Naive B cell (primary cell): ENCODE measurements at places on chromosomes 4 and X. TPM values are rescaled to one million over a fixed set of nuclear protein-coding genes. Genes with fewer than 3 reads are reported as not detected.

GRCh38 chr4:17336524-17336961 is 175.3 kb downstream of the QDPR start:
- DNase-seq, result no peak

DNA sequence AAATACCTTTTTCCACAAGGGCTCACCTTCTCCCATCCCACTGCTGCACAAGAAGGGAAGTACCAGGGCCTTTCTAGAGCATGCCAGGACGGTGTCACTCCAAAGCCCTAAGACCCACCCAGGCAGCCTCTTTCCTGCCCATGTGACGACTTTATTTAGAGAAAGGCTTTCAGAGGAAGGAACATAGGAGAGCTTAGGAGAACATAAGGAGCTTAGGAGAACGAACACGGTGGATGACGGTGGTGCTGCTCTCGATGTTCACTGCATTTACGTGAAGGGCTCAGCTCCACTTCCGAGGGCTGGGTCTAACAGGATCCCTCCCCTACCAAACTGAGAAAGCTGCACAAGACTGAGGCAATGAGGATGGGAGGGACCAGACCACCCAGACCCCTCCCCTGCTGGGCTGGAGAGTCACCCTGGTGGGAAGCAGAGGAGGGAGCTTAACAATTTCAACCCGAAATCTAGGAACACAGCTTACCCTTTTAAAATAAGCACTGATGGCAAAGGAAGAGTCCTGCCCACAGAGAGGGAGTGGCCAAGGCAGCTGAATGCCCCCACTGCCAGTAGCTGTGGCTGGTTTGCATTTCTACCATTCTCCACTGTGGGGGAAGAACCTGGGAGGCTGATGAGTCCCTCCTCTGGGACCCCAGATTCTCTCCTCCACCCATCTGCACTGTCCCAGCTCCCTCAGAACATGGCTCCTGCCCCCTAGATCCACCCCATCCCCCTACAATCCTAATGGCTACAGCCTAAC is 29.8 kb downstream of the ZFYVE28 start:
- no peak for DNase-seq

- DNase-seq, result no peak
Measured at GRCh38 chr4:78780093-78780492, 3.9 kb downstream of the BMP2K start.

- DNase-seq, result no peak
Measured at GRCh38 chrX:19795307-19795706, 92.1 kb downstream of the SH3KBP1 start.

STBD1 gene
- polyA plus RNA-seq, result not detected

DNA sequence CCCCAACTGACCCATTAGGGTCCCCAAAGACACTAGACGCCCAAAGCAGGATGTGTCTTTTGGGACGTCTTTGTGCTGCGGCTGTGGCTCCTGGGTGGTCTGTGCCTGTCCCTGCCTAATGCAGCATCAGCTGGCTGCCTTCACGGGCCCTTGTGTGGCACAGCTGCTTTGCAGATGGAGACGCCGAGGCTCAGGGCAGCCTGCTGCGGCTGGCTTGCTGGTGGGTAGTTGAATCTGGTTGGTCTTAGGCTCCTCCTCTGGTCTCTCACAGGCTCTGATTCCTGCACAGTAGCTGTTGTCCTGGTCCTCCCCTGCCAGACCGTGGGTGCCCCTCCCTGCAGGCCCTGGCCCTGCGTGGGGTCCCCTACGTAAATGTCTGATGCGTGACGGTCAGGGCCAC is 8.1 kb downstream of the CPZ start:
- DNase-seq, result no peak

DNA sequence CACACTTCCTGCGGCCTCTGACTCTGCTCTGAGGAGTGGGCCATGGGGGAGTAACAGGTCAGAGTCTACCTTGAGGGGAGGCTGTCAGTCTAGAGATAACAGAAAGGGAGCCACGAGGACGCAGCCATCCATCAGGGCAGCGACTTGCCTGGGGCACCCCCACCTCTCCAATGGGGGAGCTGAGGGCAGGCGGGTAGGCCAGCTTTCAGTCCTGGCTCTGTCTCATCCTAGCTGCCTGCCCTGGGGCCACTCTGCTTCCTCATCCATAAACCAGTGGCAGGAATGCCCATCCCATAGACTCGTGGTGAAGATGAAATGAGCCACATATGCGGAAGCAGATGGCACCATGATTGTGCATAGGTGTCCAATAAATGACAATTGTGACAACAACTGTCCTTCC is 13.2 kb downstream of the MAGED2 start:
- DNase-seq, result no peak
